NCI-H2081 treated with DMSO at 0.1 percent for 48 hours (cell line): ENCODE measurements at places on chromosomes 16 and 17.

DNA sequence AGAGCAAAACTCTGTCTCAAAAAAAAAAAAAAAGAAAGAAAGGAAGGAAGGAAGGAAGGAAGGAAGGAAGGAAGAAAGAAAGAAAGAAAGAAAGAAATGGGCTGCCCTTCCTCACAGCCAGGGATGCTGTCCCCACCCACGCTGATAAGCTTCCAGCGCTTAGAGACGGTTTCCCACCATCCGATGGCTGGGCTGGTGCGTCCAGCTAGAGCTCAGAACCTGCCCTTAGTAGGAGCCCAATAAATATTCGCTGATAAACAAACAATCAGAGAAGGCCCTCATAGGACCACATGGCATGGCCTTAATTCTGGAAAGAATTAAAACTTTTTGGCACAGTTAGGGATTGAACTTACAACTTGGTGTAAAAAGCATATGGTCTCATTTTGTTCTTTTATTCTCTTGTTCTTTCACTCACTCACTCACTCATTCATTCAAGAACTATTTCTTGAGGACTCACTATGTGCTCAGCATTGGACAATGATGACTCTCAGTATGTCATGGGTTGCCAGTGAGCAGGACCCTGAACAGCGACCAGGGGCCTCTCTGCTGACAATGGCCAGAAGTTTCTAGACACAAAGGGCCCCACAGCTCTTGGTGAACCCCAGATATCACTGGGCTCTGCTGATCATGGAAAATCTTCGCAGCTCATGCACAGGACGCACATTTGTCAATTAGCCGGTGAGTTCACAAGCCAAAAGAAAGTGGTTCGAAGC is 32.5 kb upstream of the TNRC6C start:
- no peak for DNase-seq

DNA sequence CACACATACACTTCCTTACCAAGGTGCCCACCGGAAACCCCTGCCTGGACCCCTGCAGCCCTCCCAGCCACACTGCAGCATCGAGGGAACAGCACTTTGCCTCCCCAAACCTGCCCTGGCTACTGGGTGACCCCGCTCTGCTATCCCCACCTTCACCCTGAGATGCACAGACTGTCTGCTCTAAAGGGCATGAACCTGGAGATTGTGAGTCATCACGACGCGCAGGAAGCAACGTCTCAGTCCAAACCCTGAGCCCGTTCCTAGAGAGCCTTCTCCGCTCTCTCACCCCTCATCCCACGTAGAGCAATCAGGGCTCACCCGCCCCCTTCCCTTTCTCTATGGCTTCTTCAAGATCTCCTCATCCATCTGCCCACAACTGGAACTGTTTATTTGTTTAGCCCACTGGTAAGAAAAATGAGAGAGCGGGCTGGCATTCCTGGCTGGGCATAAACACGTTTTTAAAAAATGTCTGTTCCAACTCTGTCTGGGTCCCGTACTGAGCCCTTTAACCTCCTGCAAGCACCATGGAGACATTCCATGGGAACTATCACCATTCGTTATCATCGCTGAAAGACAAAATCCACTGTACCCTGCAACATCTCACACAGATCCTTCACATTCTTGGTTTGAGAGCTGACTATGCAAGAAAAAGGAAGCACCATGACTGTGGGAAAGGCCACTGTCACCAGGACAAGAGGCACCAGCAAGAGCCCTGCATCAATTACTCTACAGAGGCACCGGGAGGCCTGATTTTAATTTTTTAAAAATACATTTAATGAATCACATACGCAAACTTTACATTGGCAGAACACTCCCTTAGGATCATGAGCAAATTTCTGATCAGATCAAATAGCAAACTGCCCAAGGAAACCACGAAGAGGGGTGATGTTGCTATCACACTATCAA is 28.2 kb downstream of the ZFHX3 start:
- no peak for DNase-seq

DNA sequence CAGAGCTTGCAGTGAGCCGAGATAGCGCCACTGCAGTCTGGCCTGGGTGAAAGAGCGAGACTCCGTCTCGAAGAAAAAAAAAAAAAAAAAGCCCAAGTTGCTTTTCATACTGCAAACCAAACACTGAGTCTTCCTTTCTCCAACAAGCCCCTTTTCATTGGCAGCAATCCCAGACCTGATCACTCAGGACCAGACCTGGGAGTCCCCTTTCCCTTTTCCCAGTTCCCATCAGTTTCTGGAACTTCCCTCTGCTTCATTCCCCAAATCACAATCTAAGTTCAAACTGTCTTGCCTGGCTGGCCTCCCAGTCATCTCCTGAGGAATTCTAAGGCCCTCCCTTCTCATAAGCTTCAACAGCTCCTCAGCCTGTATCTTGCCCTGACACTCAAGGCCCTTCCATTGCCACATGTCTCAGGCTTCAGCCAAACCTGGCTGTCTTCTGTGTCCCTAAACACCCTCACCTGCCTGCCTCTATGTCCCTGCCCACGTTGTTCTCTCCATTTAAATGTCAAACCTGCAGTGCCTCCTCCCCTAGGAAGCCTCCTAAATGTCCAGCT is 11.8 kb upstream of the PHF12 start:
- DNase-seq = no peak

DNA sequence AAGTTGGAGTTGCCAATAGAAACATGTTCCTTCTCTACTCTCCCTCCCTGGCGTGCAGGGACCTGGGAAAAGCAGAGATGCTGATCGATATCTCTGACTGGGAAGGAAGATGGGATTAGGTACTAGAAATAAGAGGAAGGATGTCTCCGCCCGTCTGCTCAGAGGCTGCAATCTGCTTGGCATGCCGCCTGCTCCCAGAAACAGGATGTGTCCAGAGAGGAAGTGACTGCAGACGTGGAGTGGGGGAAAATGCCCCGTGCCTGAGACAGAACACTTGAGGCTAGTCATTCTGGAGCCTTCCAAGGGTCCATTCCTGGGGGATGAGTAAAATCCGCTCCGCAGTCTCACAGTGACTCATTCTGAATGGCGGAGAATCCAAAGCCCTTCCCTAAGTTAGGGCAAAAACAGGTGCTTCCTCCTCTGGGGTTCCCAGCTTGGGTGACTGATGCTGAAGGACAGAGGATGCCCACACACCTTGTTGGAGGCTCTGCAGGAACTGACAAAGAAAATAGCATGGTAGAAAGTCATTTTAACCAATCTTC is 45.0 kb upstream of the SMURF2 start:
- no peak for DNase-seq

- DNase-seq = no peak
Measured at GRCh38 chr16:56262148-56262547, 70.9 kb downstream of the GNAO1 start.

GRCh38 chr16:7555459-7555858 is 222.8 kb downstream of the RBFOX1 start:
- no peak for DNase-seq
